Lung microvascular endothelial cell (primary cell): ENCODE measurements at places on chromosomes 12 and 14. TPM values are rescaled to one million over a fixed set of nuclear protein-coding genes. Genes with fewer than 3 reads are reported as not detected.

DNA sequence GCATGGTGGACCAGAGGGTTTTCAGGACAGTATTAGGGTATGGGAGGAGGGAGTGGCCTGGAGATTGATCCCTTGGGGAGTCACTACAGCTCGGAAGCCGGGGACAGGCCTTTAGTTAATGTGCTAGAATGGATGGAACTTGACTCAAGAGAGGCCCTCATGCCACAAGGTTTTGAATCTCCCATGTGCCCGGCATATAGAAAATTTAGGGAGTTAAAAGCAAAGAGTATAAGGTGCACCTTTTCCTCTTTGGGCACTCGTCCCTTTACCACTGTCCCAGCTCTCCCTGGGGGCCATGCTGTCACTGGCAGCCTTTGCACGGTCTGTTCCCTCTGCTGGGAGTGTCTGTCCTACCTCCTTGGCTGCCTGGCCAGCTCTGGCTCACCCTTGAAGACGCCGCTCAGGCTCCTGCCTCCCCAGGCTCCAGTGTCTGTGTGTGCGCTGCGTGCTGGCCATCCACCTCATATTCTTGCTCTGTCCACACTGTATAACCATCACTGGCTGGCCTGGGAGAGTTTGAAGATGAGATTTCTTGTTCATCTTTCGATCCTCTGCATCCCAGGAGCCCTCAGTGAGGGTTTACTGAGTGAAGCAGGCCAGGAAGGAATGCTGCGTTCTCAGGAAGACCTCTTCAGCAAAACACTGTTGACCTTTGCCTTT is 161.3 kb downstream of the ZFP36L1 start:
- DNase-seq, result no peak

DNA sequence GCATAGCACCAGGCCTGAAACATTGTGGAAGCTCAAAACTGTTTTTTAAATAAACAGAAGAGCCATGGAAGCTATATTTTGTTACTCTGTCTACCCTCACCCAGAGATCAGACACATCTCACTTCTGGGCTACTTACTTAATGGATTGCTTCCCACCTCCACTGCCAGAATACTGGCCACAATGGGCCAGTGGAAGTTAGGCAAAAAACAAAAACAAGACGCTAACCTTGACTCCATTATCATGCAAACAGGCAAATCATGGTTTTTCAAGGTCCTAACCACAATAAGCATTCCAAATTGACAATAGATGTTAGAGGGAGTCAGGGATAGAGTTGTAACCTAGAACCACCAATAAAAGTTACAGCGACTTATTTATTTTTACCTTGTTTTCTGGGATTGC is 52.7 kb upstream of the PTCSC3 start:
- DNase-seq, result no peak

Gene KRT72
- total RNA-seq, result not detected in 2 replicates

- DNase-seq, result no peak
Observed at GRCh38 chr12:29255042-29255441, 106.0 kb downstream of the FAR2 start.

DNA sequence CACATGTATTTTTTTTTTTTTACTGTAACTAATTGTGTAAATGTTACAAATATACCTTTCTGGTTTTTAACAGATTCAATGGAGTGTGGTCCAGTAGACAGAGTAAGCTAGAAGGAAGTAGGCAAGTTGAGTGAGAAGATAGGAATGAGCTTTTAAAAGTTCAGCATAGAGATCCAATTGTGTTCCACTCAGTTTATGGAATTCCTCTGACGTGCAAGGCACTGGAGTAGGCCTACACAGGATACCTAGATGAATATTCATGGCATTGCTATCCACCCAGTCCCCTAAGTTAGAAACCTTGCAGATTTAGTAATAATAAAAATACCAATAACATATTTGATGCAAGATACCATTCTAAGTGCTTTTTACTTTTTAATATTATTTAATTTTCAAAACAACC is 225.6 kb upstream of the ARID2 start:
- no peak for DNase-seq

Gene ASCL1
- not detected in 2 replicates for total RNA-seq

DNA sequence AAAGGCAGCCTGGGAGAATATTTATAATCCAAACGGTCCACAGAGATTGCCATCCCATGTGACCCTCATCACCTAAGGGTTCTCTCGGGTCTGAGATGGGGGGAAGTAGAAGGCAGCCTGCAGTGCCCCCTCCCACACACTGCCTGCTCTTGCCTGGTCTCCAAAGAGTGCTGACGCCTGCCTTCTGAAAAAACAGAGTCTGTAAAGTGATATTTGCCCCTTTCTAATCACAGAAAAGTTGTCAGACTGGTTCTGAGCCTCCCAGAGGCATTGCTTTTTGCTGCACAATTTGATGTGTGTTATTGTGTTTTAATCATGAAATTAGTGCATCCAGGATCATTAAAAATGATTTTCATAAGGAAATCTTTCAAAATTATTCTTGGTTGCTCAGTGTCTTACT is 59.2 kb downstream of the TMEM30B start:
- DNase-seq, result no peak

Gene UBR7
- total RNA-seq, result 36.4 and 45.8 TPM in 2 replicates

DNA sequence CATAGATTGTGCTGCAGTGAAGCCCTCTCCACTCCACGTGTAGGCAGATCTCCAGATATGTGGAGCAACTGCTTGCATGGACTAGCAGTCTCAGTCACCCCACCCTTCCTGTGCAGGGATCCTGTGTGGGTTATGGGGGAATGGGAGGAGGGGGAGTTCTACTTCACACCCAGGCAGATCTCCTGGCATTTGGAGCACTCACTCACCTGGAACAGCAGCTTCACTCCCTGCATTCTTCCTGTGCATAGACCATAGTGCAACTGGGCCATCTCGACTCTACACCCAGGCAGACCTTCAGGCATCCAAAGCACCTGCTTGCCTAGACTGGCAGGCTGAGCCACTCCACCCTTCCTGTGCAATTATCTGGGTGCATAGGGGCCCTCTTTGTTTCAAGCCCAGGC is 96.0 kb upstream of the PCED1B start:
- DNase-seq, result no peak

DNA sequence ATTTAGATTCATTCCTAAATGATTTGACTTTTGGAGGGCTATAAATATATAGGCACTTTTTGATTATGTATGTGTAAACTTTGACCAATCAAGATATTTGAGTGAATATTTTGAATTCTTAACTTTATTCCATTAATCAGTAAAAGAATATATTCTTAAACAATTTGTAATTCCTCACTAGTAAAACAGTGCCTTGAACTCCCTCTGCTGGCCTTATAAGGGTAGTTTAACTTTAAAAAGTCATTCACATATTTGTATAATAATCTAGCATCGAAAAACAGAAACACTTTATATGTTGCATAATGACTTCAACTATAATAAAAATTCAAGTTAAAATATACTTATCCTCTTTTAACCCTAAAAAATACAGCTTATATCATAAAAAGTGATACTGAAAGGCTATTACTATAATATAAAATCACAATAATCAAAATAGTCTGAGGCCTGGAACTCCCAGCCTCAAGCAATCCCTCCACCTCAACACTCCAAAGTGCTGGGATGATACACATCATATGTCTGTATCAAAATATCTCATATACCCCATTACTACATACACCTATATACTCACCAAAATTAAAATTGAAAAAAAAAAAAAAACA is 31.2 kb downstream of the CCDC59 start:
- peak; percentile 36 for DNase-seq

Gene FGF6
- not detected in 2 replicates for total RNA-seq

Gene IL26
- not detected in 2 replicates for total RNA-seq

DNA sequence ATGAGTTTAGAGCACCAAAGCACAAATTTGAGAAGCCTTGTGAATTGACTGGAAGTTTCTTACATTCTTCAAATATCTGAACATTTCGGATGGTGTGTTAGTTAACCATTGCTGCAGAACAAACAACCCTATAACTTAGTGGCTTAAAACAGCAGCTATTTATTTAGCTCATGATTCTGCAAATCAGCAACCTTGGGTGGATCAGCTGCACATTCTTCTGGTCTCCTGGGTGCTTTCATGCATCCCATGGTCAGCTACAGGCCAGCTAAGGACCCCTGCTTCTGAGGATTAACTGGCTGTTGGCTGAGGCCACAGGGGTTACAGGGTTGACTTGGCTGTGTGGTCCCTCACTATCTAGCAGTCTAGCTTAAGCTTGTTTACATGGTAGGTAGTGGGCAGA is 114.0 kb upstream of the HIF1A start:
- no peak for DNase-seq

Gene TAS2R19
- 1.3 and 2.6 TPM in 2 replicates for total RNA-seq

Gene ARF3
- total RNA-seq, result 36.3 and 39.7 TPM in 2 replicates
